ENCODE measurements at places on chromosomes 5 and 9.

DNA sequence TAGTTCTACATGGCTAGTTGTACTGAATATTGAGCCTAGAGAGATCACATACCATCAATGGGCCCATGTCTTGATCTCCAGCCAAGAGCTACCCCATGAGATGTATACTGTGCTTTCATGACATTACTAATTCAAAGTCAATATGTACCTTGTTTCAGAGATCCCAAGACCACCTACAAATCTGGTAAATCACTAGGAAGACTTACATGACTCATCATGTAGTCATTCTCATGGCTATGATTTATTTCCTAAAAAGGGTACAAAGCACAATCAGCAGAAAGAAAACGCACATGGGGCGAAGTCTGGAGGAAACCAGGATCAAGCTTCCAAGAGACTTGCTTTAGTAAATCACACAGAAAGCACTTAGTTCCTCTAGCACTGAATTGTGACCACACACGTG lies 103.0 kb downstream of the PCSK5 start:
- no peak for DNase-seq

DNA sequence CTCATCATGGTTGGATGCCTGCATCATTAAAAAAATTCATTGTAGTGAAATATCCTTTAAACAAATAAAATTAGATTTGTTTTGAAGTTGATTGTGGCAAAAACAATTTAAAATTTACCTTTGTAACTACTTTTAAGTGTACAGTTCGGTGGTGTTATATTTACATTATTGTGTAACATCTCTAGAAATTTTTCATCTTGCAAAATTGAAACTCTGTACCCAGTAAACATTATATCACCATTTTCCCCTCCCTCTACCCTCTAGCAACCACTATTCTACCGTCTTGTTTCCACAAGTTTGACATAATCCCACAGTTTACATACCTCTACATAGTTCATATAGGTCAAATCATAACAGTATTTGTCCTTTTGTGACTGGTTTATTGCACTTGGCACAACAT lies 2.0 kb upstream of the KIAA1958 start:
- DNase-seq: no peak

DNA sequence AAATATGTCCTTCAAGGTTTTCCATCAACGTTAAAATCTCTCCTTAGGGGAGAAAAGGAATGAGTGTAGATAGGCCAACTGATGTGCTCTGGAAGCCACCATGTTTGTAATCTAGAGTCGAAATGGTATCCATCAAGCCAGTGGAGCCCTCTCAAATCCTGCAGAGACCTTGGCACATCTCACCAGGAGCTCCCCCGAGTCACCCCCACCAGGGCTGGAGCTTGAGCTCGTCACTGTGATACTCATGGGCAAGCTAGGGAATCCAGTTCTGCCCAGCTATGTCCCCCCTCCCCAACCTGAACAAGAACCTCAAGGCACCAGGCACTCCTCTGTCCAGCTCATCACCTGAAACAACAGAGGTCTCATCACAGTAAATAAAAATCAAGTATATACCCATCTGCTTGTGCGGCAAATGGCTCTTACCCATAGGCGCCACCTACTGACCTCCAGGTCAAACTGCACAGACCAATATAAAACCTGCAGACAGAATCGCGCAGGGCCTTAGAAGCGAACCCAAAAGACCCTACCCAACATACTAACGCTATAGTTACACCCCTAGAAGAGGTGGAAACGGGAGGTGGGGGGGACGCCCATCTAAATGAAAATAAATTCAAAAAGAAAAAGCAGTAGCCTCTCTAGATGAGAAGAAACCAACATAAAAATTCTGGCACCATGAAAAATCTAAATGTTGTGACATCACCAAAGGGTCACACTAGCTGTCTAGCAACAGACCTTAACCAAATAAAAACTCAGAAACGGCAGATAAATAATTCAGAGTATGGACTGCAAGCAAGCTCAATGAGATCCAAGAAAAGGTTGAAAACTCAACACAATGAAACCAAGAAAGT lies 75.0 kb downstream of the TTC39B start:
- no peak for DNase-seq

GRCh38 chr5:179679014-179679674 lies 1.7 kb downstream of the CBY3 start:
- peak; percentile 65 for DNase-seq

- no peak for DNase-seq
Measured at GRCh38 chr5:120817044-120817985, 353.2 kb downstream of the PRR16 start.

DNA sequence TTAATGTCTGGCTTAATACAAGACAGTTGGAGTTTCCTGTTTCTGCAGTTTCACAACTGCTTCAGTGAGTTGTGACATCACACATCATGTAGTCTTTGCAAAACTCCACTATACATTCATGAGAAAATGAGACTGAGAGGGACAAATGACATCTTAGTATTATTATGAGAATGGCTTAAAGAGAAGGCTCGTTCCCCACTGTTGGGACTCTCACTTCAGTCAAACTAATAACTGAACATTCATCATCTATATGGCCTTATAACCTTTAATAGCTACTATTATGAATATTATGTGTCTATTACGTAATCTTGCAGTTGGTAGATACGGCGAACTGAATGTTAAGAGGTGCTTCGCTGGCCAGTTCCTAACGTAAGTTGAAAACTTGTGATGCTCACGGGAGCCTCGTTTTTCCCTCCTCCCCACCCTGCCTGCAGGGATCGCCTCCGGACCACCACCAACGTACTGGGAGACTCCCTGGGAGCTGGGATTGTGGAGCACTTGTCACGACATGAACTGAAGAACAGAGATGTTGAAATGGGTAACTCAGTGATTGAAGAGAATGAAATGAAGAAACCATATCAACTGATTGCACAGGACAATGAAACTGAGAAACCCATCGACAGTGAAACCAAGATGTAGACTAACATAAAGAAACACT lies 79.4 kb downstream of the SLC1A3 start:
- no peak for DNase-seq

DNA sequence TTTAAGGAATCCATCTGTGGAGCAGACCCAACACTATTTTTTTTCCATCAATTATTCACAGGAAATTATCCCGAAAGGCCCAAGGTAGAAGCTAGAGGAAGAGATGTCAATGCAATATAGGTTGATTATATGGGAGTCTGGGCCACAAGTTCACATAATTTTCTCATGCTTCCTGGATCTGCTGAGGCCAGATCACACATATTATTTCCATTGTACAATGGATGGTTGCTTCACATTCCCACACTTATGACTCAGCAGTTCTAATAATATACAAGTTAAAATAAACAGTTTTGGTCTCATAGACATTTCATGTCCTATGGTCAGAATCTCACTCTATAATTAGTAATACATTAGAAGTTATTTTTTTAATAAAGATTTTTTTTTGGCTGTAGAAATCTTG lies 66.0 kb upstream of the PTPRD start:
- DNase-seq: no peak

- no peak for DNase-seq
Measured at GRCh38 chr9:72931897-72932296, 21.0 kb downstream of the ALDH1A1 start.

- DNase-seq: no peak
Measured at GRCh38 chr9:96080364-96080763, 204.9 kb downstream of the ERCC6L2 start.

DNA sequence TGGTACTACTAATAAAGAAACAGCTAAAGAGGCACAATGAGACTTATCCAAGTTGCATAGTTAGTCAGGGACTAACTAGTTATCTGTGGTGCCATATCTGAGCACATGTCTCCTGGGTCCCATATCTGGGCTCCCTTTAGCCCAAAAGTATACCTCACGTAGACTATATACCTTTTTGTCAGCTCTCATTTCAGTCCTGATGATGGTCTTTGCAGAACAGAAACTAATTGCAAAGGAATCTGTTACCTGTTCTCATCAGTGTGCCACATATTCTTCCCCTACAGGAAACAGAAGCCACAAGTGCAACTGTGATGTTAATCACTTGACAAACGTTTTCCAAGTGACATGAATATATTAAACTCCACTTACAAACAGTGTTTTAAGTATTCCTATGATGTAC lies 395.2 kb downstream of the KIAA0825 start:
- DNase-seq: no peak

DNA sequence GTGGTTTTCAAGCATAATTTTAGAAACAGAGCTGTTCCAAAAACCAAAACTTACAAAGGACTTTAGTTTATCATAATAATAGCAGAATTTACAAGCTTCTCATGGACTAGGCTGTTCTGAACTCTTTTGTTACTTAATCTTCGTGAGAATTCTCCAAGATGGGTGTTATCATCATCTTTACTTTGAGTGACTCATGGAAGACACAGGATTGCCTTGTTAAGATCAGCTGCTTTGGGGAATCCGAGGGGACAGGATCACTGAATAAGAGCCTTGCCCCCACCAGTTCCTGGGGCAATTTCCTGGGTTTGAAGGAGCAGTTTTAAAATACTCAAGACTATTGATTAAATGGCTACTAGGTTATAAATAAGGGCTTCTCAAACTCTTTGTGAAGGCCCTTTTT lies 80.5 kb downstream of the CFAP90 start:
- no peak for DNase-seq

DNA sequence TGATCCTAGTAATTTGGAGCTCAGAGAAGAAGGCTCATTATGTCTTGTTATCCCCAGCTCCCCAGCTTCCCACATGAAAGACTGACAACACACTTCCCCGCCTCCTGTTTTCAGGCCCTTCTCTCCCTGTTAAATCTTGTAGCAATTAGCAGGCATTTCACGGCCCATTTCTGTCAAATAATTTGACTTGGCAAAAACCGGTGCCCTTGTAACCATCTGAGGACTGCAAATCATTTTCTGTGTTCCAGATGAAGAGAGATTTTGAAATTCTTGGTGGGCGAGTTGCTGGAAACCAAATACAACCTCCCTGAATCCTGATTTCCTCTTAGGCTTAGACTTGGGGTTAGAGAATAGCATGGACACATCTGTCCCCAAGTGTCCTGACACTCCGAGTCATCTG lies 109.7 kb downstream of the MSX2 start:
- no peak for DNase-seq
